ENCODE measurements at places on chromosomes 16 and 17.

- DNase-seq: no peak
Measured at GRCh38 chr17:17146786-17147406, 59.2 kb downstream of the PLD6 start.

- no peak for DNase-seq
Measured at GRCh38 chr16:10590342-10590741, 9.9 kb upstream of the EMP2 start.

GRCh38 chr17:58278661-58279015, 2.1 kb downstream of the MPO start:
- DNase-seq: no peak

DNA sequence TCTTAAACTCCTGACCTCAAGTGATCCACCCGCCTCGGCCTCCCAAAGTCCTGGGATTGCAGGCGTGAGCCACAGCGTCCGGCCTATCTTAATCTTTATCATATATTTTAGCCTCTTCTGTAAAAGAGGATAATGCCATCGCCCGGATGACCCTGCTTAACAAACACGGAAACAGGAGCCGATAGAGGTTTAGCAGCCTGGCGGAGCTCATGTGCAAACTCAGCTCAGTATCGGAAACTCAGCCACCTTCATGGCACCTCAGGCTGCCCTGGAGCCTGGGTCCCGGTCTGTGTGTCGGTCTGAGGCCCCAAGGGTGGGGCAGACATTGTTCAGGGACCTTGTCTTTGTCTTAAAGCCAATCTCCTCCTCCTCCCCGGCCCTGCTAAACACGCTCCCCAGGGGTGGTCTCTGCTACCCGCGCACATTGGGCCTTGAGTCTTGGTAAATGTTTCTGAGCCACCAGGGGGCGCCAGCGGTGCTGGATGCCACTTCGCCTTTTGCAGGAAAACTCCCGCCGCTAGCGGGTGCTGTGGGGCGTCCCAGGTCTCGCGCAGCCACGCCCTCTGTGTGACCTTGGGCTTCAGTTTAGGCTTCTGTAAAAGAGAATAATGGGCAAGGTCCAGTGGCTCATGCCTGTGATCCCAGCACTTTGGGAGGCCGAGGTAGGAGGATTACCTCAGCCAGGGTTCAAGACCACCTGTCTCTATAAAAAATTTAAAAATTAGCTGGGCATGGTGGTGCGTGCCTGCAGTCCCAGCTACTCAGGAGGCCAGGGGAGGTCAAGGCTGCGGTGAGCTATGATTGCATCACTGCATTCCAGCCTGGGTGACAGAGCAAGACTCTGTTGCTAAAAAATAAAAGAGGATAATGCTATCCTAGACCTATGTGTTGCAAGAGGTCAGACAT, 2.7 kb downstream of the CETP start:
- DNase-seq: peak; percentile 86

GRCh38 chr16:89444728-89445127, 45.6 kb downstream of the ANKRD11 start:
- DNase-seq: no peak

DNA sequence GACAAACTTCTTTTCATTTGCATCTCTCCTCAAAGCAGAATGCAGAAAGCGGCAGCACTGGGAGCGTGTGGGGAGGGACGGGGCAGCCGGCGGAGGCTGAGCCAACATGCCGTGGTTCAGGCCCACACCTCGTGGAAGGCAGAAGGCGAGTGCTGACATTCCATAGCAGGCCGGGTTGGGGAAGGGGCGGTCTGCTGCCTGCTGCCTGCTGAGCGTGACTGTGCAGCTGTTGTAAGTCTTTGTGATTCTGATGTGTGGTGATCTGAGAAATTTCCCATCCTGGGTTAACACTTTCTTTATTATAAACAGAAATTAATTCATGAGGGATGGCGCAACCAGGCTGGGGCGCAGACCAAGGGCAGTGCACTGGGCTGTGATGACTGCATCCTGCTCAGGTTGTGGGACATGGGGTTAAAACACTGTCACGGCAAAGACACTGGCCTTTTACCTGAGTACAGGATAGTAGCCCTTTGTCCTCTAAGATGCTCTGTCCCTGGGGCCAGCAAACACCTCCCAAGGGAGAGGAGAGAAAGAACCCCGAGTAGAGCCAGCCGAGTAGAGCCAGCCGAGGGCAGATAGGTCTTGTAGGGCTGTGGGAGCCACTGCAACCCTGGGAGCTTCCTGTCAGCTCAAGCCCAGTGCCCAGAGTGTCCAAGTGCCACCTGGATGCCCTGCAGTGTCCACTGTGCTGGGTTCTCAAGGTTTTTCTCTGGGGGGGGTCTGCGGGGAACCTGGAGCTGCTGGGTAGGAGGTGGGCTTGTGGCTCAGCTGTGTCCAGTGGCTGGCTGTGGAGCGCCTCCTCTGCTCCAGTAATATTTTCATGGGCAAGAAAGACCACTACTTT, 8.8 kb upstream of the DNASE1 start:
- no peak for DNase-seq

DNA sequence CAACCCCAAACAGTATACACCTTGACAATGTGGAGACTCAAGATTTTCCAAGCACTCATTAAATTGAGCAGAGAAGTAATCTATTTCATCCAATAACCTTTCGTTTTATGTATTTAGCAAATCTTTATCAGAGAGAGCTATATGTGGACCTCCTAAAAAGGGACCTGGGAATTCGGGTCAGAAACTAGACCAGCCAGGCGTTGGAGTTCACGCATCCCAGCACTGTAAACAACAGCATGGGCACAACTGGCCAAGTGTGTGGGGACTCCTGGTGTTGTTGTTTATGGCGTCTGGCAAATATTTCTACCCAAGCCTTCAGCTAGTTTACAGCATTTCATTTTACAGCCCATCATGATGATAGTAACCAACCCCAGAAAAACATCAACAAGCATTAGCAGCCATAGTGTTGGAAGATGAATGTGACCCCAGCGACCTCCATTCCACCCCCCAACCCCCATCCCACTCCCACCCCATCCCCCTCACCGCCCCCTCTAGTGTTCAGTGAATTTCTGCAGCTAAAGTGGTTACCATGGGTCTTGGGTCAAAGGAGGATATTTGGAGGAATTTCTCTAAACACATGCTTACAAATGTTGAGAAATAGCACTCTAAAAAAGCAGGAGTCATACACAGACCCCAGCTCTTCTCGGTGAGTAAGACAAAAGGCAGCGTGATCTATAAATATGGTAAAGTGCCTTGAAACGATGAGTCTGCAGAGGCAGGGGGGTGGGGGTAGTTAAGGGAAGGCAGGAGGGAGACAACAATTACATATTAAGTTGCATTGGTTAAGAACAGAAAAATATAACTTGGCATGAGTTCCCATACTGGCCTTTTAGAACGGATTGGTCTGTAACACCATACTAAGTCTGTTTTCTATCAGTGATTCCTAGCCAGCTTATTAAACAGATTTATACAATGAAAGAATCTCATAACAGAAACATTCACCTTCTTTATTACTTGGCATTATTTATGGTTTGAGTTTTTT, 91.4 kb upstream of the TBX2 start:
- no peak for DNase-seq

DNA sequence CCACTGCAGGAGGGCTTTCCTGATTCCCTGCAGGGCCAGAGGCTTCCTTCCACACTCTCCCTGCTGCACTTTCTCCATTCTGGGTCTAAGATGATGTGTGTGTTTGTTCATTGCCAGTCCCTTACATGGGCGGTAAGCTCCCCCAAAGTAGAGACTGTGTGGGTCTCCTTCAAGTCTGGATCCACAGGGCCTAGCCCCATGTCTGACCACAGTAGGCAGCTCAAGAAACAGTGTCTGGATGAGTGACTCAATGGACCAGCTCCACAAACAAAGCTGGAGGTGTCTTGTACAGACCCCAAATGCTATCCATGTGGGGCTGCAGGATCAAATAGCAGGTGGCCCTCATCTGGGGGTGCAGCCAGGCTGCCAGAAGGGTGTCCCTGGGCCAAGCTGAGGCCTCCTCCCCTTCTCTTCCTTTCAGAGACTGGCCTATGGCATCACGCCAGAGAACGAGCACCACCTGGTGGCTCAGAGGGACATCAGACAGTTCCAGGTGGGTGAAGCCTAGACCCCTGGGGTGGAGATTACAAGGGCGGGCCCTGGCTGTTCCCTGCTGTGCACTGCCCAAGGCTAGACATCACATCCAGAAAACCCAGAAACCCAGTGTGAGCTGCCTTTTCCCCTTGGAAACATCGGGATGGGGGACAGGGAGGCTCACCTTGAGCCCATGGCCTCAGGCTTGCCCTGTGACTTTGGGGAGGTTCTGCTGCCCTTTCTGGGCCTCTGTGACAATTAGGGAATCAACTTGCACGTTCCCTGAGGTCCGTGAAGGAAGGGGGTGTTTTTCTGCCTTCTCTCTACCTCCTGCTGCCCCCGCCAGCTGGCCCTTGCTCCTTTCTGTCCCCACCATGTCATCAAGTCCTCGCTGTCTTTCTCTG, 45.9 kb downstream of the SLC6A2 start:
- peak; percentile 16 for DNase-seq

DNA sequence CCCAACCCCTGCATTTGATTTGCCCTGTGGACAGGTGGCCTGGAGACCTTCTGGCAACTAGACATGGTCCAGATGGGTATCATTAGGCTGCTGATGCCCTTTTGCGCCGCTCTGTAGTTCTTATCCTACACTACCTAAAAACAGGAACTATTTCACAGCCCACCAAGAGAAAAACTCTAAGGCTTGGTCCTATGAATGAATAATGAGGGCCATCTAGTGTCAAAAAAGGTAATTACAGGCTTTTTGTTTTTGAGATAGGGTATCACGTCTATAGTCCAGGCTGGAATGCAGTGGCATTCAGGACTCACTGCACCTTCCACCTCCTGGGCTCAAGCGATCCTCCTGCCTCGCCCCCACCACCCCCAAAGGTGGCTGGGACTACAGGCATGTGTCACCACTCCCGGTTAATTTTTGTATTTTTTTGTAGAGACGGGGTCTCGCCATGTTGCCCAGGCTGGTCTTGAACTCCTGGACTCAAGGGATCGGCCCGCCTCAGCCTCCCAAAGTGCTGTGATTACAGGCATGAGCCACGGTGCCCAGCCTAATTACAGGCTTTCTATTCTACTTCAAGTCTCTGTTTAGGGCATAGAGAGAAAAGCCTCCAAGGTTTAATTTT, 20.9 kb downstream of the COIL start:
- peak; percentile 37 for DNase-seq

GRCh38 chr17:27339836-27340550, 46.1 kb downstream of the WSB1 start:
- DNase-seq: no peak

- DNase-seq: no peak
Measured at GRCh38 chr16:19911747-19912454, 27.3 kb upstream of the GPRC5B start.

- no peak for DNase-seq
Measured at GRCh38 chr17:34412534-34412933, 49.5 kb upstream of the CCL1 start.

DNA sequence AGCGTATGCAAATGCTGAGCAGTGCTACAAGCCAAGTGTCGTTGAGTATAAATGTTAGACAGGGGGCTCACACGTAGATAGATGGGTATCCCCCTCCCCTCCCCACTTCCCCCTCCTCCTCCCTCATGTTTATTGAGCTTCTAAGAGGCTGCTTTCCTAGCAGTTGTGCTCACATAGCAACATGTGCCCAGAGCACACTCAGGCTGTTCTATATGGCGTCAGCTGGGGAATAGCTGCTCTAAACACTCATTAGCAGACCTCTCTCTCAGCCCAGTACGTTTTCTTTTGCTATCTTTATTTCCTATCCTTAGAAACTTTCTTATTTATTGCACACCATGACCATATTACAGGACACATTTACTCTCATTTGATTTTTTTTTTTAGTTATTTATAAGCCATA, 1.8 kb downstream of the KCNJ2 start:
- DNase-seq: no peak

DNA sequence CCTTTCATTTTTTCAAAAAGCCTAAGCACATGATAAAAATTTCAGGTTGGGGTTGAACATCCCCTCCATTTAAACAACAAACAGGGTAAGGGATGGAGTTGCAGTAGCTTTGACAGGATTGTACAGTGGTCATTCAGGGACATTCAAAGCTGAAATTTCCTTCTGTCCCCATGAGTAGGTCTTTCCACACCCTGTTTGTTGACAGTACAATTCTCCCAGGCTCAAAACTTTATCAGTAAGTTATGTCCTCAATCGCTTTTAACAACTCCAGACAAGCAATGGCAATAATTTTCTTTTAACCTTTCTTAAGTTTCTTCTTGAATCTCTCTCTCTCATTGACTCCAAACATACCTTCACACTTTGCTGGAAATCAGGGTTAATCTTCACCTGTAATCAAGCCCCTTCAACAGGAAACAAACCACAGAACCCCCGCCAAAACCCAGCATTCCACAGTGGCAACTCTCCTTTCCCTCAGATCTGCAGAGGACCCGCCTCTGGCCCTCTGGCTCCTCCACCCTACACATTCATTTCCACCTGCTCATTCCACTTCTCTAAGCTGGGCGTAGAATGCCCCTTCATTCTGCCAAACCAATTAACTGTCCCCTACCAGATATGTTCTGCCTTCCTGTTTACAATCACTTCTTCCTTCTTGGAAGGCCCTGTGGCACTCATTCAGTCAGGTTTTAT, 20.7 kb downstream of the TXNDC11 start:
- no peak for DNase-seq

GRCh38 chr17:55478971-55479370, 32.3 kb downstream of the SMIM36 start:
- no peak for DNase-seq

GRCh38 chr16:7344830-7345780, 12.5 kb downstream of the RBFOX1 start:
- DNase-seq: no peak

- DNase-seq: no peak
Measured at GRCh38 chr16:53895433-53895832, 191.5 kb downstream of the FTO start.

GRCh38 chr17:56777859-56778258, 55.9 kb downstream of the C17orf67 start:
- no peak for DNase-seq

GRCh38 chr16:83102336-83102735, 475.6 kb downstream of the CDH13 start:
- DNase-seq: no peak

DNA sequence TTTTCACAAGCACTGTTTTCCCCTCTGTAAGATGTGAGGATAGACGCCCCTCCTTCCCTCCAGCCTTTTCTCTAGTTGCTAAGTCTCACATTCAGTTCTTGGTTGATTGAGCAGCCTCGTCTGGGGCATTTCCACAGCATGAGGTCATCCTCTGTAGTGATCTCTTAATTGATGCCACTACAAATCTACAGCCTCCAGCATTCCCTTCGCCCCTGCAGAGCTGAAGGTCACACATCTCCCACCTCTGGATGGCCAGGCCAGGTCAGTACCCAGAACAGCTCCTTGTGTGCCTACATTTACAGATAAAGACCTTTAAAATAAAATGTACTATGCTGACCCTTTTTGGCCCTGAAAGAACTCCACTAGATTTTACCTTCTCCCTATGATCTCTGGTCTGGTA, 32.5 kb upstream of the CDH11 start:
- DNase-seq: no peak

GRCh38 chr16:1790611-1791255, 2.8 kb downstream of the IGFALS start:
- no peak for DNase-seq

DNA sequence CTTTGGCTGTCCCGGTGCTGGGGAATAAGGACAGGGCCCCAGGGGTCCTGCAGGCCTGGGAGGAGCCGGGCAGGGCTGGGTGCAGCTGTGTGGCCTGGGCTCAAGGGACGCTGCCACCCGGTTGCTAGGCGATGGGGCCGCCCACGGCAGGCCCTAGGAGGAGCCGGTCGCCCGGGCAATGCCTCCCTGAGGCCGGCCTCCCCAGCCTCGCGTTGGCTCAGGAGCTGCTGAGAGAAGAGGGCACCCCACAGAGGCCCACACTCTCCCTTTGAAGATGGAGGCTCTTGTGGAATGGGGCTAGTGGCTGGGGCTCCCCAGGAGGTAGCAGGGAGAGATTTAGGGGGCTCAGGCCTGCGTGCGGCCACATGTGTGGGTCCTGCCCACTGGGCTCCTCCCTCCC, at the start of gene CIBAR2:
TSS of gene CIBAR2 (minus strand) at position 109 of the 400 bp plus-strand sequence. CDS start 120 bp downstream, outside the sequence.
- no peak for DNase-seq
